Activated CD8-positive, alpha-beta memory T cell treated with anti-CD3 and anti-CD28 coated beads for 1 hour (primary cell): ENCODE measurements at places on chromosomes 12 and 14.

DNA sequence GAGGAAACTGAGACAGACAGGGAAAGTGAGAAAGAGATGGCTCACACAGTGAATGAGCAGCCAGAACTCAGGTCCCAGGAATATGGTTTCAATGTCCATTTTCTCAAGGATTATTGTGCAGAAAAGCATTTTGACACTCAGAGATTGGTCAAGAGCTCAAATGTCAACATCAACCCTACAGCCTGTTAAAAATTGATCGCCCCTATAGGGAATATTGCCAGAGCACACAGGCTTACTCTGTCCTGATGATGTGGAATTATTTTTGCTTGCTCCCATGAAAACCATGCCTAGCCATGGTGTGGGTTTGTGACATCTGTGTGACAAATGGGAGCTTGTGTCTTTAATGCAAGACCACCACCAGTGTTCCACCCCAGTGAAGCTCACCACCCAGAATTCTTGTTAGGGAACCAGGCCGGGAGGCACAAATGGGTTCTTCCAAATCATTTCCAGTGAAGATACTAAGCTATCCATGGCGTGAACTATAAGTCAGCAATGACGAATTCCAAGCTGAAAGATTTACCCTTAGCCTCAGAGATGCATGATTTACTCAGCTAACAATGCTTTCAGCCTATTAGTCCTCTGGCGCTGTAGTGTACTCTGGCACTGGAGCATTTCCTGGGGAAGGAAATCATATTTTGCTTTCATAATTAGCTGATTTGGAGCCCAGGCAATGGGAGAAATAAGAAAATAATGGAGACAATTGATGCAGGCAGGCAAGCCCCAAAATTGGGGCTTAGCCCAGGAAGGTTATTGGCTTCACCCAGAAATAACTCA is 1188.2 kb upstream of the TMEM132C start:
- no peak for DNase-seq

DNA sequence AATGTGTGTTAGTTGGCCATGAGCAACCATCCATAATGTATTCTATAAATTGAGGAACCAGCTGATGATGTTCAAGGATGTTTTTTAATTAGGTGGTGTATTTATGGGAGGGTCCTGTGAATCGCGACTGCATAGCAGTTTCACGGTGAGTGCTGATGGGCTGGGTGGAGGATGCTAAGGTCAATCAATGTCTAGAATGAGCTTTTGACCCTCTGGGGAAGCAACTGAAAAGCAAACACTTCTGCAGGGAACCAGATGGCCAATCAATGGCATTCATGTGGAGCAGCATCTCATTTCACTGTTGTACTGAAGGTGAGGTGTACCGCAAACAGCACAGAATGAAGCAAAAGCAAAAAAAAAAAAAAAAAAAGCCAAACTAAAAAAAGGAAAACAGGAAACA is 676.1 kb upstream of the TMEM132C start:
- no peak for DNase-seq

DNA sequence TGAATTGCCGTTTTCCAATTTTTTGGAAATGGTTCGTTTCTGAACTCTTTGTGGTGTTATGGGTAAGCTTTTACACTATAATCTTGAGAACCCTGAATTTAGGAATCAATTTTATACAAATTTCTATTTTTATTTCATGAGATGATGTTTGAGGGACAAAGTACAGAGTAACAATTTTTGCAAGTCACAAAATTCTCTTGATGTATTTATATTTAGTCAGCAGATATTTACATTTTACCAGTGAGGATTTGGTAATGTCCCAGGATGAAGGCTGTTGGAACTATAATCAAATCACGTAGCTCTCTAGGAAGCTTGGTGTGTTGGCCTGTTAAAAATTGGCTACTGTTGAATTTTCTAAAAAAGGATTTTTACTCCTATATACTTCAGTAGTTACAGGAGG is 24.2 kb downstream of the GPATCH2L start:
- DNase-seq = no peak

- no peak for DNase-seq
Measured at GRCh38 chr12:69045430-69045829, 112.5 kb upstream of the CPM start.

GRCh38 chr12:100101000-100101399 is 41.7 kb downstream of the BLTP3B start:
- DNase-seq = no peak

- no peak for DNase-seq
Measured at GRCh38 chr12:98754095-98754494, 109.0 kb downstream of the APAF1 start.

GRCh38 chr14:35134329-35135123 is 12.2 kb downstream of the PRORP start:
- no peak for DNase-seq

DNA sequence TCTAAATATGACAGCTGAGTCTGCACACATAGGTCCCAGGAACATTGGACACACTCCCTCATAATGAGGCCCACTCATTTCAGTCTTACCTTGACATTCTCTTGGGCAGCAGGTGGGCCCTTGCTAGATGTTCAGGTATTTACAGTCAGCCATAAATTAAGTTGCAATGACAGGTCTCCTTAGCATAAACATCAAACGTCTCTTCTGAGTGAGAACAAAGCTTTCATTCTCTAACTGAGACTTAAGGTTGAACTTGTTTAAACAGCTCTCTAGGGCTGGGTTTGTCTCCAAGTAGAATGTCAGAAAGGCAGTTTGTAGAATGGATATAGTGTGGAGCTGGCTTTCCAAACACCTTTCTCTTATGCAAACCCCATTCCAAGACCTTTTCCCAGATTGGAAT is 10.3 kb downstream of the ACVR1B start:
- no peak for DNase-seq

- DNase-seq = no peak
Measured at GRCh38 chr14:91893669-91894068, 26.3 kb upstream of the TC2N start.

GRCh38 chr12:28378736-28379135 is 188.5 kb downstream of the CCDC91 start:
- no peak for DNase-seq

DNA sequence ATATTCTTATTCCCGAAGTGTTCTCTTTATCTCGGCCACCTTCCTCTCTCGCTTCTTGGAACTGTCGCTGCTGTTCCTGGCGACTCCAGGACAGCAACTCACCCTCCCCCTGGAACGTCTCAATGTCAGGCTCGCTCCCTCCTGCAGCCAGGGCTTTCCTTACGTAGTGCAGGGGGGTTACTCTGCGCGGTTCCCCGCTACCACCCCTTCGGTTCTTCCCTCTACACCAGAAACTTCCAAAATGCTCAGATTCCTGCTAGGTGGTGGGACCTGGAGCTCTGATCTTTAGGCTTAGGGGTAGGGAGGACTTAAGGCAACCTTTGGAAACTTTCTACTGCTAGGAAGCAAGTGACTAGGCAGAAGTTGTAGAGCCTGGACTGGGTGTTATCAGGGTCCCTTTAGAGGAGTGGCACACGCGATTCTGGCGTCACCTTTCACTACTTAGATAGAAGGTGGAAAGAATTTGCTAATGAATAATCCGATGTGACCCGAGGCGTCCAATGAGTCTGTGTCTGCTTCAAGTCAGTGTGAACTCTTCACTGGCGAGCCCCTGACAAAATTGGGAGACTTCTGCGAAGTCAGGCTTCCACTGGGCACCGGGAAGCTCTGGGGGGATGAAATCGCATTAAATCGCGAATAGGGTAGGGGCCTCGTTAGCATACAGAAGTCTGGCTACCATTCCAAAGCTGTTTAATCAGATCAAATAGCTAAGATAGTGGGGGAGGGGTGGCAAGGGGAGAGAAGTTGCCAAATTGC is 900 bp upstream of the DPF3 start:
- DNase-seq = no peak

DNA sequence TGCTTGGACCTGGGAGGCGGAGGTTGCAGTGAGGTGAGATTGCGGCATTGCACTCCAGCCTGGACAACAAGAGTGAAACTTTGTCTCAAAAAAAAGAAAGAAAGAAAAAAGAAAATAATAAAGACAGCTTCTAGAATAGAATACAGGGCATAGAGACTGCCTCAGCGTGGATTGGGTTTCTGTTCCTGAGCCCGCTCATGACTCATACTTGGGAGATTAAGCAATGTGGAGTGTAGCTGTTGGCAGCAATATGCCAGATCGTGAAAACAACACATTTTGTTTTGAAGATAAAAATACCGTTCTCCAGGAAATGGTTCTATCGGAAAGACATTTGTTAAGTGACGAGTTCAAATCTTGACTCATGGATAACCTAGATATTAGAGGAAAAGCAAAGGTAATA is 67.2 kb downstream of the GLT1D1 start:
- no peak for DNase-seq

GRCh38 chr12:125151284-125151683 is 86.0 kb downstream of the AACS start:
- no peak for DNase-seq

DNA sequence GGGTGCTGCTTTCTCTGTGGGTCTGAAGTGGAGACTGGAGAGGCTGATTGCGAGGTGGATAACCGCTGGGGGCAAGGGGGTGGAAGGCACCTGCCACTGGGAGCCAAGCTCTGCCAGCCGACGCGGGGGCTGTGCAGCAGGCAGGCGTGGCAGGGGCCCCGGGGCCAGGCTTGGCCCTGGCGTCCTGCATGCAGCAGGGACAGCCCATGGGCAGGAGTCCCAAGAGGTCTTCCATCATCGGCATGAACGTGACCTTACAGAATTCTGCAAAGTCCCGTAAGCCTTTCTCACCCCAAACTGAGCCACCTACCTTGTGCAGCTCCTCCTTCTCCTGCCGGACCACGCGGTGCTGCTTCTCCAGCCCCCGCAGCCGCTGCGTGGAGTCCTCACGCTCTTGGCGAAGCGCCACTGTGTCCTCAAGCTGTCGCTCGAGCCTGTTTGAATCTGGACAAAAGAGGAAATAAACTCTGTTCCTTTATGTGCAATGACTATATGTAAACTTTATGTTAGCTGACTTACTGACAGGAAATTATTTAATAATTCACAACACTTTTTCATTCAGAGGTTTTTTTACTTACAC is 51.3 kb downstream of the AMN start:
- no peak for DNase-seq

GRCh38 chr14:104329793-104330192 is 191.4 kb downstream of the KIF26A start:
- no peak for DNase-seq

GRCh38 chr14:99515301-99516155 is 34.3 kb downstream of the CCNK start:
- no peak for DNase-seq

DNA sequence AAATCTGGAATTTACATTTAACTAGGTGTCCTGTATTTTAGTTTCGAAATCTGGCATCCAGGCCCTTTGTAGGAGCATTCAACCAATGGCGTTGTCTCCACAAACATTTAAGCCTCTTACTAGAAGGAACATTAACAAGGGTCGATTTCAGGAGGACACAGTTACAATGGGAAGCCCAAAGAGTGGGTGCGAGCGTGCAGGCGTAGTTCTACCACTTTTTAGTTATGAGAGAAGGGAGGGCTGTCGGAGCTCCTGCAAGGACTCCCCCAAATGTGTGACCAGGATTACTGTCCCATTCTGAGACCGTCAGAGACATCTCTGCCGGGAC is 365 bp upstream of the ABHD4 start:
- DNase-seq = no peak

DNA sequence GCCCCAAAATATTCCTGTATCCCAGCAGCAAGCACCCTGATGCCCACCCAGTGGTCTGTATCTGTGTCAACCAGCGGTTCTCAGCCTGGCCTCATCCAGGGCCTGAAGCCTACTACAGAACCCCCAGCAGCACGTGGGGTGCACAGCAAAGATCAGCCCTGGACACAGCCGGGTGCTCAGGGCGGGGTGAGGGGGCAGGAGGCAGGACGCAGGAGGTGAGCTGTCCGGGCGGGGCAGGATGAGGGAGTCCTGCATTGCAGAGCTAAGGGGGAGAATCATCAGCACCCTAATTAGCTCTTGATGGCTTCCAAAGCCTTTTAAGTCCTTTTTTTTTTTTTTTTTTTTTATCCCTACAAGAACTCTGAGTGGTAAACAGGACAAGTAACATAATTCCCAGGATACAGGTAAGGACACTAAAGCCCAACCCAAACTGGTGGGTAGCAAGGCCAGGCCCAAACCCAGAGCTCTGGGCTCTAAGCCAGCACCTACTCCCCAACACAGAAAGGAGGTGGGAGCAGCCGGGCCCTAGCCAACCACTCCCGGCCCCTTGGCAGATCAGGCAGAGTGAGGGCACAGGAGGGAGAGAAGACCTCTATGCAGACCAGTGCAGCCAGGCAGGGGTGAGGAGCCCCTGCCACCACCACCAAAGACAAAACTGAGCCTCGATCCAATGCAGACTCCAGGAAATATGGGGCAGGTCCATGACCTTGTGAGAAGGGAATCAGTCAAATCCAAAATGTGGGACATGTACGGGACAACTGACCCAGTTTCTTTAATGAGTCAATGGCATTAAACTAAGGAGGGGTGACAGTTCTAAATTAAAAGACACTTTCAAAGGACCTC is 32.3 kb upstream of the EIF5 start:
- DNase-seq = no peak

DNA sequence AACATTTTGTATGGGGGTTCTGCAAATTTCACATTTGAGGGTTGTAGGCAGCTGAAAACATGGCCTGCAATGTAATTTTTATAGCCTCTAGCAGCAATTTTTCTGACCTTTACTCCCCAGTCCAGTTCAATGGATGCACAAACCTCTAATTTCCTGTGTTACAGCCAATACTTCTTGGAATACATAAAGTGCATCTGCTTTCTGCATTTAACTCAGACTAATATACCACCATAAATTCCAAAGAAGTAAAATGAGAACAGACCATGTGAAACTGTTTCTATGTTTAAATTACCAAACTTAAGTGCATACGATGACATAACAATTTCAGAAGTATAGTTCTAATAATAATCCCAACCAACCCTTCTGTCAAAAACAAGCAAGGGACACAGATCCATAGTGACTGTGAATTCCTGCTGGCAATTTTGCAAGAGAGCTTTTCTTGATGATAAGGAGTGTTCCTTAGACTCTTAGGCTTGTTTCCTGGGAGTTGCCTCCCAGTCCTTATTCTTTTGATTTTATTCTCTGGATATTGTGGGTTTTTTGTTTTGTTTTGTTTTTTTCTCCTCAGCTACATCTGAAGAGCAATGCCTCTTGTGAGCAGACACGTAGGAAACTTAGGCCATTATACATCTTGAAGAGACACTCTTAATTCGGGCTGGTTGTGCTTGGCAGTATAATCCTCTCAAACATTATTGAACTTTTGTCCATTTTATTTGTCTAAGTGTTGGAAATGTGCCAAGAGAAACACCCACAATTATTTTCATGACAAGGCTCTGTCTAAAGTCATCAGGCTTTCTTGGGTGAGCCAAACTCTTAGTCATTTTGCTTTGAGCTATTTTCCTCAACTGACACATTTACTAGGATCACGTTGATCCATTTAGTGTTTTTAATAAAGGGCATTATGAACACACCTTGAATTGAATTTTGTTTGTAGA is 51.3 kb upstream of the RERGL start:
- no peak for DNase-seq
